ENCODE measurements at places on chromosomes 3 and 15.

DNA sequence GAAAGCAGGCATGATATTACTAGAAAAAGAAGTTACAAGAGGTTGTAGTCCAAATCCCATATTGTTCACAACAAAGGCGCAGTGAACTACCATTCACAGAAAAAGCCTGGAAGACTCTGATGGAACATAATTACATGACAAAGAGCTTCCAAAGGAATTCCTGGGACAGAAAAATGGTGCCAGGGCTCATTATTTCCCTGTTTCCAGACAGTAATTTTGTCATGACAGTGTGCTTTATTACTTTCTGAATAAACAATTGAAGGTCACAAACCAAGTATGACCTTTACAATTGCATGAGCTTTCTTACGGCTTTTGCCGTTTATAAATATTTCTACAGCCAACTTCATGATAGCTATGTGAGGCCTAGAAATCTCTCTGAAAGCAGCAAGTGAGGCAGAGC lies 61.0 kb downstream of the CYFIP1 start:
- peaks cover 16% of the 10 kb centered on the region for H3K36me3 ChIP-seq
- no peak overlapping the region for H3K4me3 ChIP-seq
- H3K27me3 ChIP-seq: no peaks in the 10 kb centered on the region
- H3K4me1 ChIP-seq: no peaks in the 10 kb centered on the region
- H3K27ac ChIP-seq: no peak overlapping the region

- no peaks in the 10 kb centered on the region for H3K36me3 ChIP-seq
- peaks cover 52% of the 10 kb centered on the region for H3K27me3 ChIP-seq
These were observed 167.9 kb downstream of the DCLK3 start for GRCh38 chr3:36596419-36596818.

DNA sequence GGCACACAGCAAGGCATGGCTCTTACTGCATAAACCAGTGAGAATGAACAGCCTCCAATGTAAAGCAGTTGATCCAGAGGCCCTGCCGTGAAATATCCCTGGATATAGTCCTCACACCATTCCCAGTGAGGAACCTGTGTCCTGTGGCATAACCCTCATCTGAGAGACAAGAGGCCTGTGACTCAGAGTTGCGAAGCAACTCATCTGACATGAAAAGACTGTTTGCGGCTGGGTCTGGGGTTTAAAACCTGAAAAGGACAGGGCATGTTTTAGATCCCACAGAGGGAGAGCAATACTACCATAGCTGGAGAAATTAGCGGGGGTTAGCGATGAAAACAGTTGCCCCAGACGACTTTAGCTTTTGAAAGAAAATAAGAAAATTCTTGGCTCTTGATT lies 165.3 kb upstream of the BHLHE40 start:
- DNase-seq: no peak
- H3K4me1 ChIP-seq: peaks cover 4% of the 10 kb centered on the region
- H3K27me3 ChIP-seq: no peaks in the 10 kb centered on the region
- H3K27ac ChIP-seq: no peak overlapping the region

- peaks cover 7% of the 10 kb centered on the region for H3K36me3 ChIP-seq
- H3K4me3 ChIP-seq: no peak overlapping the region
- no peak overlapping the region for H3K27ac ChIP-seq
- H3K27me3 ChIP-seq: no peaks in the 10 kb centered on the region
- DNase-seq: no peak
These were observed 40.4 kb downstream of the KIF15 start for GRCh38 chr3:44802011-44802410.

- no peaks in the 10 kb centered on the region for H3K36me3 ChIP-seq
- no peaks in the 10 kb centered on the region for H3K4me1 ChIP-seq
- no peak overlapping the region for H3K27ac ChIP-seq
- no peak for DNase-seq
These were observed 557.2 kb downstream of the EPHB1 start for GRCh38 chr3:135352213-135352612.
